ENCODE measurements at places on chromosomes 7 and 10.

- peak; percentile 68 for DNase-seq
These were observed 16.9 kb upstream of the CDK14 start for GRCh38 chr7:90579181-90579688.

- no peak for DNase-seq
These were observed 13.2 kb downstream of the CCDC7 start for GRCh38 chr10:32459051-32459698.

DNA sequence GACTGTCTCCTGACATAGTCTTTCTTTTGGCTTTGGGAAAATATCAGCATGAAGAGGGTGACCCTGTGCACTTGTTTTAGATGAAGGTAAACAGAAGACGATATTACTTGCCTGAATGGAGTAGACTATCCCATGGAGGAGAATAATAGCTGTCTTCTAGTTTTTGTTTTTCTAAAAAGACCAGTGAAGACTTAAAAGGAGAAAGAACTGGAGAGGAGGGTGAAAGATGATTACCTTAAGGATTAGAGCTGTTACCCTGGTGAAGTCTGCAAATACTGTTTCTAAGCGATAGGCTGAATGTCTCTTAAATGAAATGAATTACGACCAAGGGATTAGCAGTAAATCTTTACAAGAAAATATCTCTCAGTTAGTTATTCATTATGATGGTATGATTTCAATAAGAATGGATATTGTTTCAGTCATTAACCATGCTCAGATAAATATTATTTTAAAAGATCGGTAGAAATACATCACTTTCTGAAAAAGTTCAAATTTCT is 255.6 kb upstream of the FERD3L start:
- no peak for DNase-seq

DNA sequence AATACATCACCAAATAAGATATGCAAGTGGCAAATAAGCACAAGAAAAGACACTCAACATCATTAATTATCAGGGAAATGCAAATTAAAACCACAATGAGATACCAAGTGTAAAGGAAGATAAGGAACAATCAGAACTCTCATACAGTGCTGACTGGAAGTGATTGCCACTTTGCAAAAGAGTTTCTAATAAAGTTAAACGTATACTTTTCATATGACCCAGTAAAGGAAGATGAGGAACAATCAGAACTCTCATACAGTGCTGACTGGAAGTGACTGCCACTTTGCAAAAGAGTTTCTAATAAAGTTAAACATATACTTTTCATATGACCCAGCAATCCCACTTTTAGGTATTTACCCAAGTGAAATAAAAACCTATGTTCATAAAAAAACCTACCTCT is 12.2 kb upstream of the JMJD1C start:
- no peak for DNase-seq

- DNase-seq: no peak
These were observed 149.3 kb upstream of the DPP6 start for GRCh38 chr7:153902862-153903261.

GRCh38 chr10:96641396-96642295 is 54.8 kb upstream of the TM9SF3 start:
- DNase-seq: no peak

DNA sequence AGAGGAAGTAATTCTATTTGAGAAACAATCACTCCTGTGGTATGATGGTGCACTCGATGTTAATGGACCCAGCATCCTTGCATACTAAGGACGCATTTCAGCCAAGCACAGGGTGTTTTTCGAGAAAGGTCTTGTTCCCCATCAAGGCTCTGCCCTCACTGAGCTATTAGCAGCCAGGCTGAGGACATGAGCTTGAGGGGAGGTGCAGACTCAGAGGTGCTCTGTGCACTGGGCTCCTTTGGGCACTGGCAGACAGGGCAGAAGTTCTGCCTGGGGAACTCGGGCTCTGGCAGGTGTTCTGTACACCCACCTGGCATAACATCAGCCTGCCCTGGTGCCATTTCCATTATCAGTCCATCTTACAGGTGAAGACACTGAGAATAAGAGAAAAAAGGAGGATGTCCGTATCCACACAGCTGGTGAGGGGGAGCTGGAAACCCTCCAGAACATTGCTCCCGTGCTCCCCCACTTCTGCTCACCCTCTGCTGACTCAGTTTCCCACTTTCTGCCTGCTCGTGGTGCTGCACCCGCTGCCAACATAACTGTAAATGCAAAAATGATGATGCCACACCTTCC is 92.7 kb upstream of the RET start:
- no peak for DNase-seq

DNA sequence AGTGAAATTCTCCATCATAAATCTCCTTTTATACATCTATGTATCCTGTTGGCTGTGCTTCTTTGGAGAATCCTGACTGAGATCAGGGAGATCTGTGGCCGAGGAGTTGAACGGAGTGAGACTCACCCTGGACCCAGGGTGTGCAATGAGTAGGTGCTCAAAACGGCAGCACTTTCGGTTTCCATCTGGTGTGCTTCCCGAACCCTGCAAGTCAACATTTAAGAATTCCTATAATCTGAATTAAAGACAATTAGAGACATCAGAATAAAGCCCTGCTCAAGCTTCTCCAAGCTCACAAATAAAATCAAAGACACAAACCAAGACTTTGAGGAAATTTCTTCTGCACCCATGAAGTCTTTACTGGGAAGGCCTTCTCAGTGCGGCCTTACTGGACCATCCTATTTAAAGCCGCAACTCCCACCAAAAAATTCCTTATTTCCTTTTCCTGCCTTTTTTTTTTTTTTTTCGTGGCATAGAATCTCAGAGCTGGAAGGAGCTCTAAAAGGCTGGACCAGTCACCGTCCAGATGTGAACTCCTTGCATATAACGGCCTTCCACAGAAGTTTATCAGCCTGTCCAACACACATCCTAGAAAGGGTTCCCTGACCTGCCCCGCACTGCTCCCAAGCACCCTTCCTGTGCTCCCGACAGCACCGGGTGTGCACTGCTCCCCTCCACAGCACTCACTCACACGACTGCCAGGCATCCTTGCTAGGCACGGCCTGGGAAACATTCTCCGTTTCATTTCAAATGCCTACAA is 29.7 kb downstream of the GNA12 start:
- no peak for DNase-seq

DNA sequence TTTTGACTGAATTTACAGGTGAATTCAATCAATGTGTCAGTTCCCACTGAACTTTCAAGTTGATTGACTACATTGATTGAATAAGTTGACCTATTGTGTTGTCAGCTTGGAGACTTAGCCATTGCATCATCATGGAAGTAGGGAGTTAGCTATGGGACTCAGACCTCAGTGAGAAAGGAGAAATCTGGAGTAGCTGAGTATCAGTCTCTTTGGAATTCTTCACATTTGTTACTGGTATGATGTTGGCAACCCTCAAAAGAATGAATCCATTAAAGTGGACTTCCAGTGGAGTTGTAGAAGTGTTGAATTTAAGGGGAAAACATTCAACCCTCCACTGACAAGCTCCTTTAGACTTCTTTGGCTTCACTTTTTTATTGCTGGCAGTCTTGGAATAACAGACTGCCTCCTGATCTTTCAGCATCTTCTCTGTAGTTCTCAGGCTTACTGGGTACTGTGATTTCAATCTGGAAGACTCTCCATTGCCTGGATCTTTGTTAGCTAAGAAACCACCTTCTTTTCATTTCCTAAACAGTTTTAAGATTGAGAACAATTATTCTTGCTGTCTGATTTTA is 160.3 kb upstream of the NRP1 start:
- DNase-seq: no peak

GRCh38 chr10:62805231-62806099 is 945 bp downstream of the ADO start:
- DNase-seq: peak; percentile 62

GRCh38 chr7:155963356-155963755 is 151.1 kb upstream of the SHH start:
- DNase-seq: no peak

- DNase-seq: peak; percentile 91
These were observed 124.9 kb downstream of the CYP26A1 start for GRCh38 chr10:93198401-93199131.

DNA sequence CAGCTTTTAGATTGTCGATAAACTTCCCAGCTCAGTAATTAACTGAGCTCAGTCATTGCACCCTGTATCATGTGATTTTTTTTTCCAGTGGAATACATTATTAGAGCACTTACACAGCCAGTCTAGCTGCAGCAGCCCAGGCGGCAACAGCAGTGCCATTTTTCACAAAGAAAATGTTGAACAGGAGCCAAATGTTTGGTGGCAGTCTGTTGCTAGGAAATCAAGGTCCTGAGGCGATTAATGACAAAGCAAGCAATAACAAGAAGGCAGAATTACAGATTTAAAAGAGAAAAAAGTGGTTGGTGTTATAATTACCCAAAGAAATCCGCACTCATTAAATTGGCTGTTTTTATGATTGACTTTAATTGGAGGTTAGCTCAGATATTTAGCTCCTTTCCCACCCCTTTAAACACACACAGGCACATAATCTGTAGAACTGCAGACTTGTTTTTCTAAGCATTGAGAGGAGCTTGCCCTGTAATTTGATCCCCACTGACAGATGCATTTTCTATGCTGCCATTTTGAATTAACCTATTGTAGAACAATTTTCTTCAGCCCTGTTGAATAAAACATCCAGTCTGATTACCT is 267.4 kb downstream of the ADK start:
- no peak for DNase-seq

DNA sequence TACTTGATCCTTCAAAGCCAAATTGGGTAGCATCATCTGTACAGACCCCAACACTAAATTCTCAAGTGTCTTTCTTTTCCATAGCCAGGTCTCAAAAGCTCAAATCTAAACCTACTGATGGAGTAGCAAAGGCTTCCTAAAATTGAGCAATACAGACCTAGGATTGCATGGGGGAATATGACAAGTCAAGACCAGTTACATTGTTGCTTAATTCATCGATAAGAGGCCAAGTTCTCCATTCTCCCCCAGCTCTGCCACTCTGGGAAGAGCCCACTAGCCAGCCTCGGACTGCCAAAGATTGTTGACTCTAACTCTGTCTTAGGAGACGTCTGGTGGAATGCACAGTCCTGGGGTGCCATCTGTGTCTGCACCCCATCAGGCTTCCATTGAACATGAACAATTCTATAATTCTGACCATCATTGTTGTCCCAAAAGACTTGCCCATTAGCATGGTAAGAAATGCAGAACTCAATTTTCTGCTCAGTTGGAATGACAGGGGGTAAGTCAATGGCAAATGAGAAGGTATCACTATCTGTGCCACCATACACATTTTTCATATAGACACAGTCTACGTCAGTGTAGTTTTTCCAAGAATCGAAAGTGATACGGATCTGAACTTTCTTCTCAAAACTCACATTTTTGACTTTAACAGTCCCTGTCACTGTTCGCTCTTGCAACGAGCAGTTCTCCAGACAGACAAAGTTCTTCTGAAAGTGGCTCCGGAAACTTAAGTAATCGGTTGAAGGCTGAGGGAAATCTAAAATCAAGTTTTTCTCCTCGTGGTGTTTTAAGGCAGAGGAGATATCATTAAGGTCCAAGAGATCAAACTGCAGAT is 2.9 kb downstream of the PPP1R3C start:
- DNase-seq: no peak

GRCh38 chr7:105156731-105157130 is 142.7 kb downstream of the KMT2E start:
- DNase-seq: no peak

- DNase-seq: no peak
These were observed 51.8 kb upstream of the FAM3C start for GRCh38 chr7:121447911-121448300.

GRCh38 chr7:134029743-134030142 is 97.4 kb upstream of the LRGUK start:
- no peak for DNase-seq

GRCh38 chr10:94412449-94412848 is 10.1 kb downstream of the TBC1D12 start:
- DNase-seq: no peak

DNA sequence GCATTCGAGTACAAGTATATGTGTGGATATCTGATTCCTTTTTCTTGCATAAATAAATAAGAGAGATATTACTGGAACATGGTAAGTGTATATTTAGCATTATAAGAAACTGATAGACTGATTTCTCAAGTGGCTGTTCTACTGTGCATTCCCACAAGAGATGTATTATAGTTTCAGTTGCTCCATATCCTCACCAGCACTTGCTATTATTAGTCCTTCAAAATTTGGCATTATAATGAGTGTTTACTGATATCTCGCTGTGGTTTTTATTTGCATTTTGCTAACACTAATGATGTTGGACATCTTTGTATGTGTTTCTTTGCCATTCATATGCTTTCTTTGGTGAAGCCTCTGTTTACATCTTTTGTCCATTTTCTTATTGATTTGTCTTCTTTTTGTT is 4.4 kb upstream of the CLRN3 start:
- no peak for DNase-seq

DNA sequence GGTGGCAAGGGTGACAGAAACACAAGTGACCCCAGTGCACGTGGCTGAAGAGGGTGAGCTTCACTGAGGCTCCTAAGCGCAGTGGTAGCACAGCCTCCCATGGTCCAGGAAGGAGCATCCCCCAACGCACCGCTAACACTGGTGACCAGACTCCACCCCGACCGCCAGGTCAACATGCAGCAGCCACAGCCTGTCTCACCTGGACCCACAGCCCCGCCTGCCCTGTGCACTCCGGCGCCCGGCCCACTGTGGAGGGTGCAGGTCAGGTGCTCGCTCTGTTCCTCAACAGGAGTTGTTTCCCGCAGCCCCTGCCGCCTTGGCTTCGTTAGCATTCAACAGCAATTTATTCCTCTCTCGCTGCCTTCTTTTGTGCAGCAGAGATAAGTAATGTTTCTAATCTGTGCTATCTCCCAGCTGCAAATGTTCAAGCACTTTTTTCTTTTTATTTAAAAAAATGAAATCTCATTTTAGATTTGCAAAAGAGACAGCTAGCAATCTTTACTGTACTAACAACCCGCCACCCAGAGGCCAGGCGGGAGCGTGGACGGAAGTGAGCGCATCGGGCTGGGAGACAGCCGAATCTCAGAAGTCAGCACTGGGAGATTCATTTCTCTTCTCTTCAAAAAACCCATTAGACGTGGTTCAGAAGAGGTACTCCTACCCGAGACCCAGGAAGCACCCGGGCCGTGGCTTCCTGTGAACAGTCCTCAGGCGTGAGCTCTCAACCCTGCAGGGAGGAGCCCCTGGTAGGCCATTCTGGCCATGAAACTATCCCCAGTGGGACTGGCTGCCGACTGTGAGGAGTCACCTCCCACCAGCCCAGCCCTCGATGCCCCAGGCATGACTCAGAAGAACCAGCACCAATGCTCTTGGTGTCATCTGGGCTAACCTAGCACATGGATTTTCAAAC is 133.4 kb downstream of the MAD1L1 start:
- DNase-seq: peak; percentile 28

- no peak for DNase-seq
These were observed 224.8 kb downstream of the RPS24 start for GRCh38 chr10:78258323-78259030.

DNA sequence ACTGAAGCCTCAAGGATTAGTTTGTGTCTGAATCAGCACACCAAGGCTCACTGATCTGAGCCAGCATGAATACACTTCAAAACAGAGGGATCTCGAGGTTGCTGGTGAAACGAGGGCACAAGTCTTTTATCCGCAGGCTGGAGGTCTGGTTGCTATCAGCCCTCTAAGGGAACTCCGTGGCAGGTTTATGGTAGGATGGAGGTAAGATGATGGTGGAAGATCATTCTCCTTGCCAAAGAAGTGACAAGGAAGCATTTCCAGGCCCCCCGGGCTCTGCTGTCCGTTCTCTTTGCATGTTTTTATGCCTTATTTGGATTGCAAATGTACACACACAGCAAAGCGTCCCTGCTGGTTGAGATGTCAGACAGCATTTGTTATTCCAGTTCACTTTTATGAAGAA is 268.3 kb downstream of the ARHGAP12 start:
- no peak for DNase-seq

All from suppressor macrophage treated with lipopolysaccharide for 1 hour (primary cell).